Thoracic aorta (tissue), 2 donors: ENCODE measurements at places on chromosomes 12 and 14. TPM values are rescaled to one million over a fixed set of nuclear protein-coding genes. Genes with fewer than 3 reads are reported as not detected.

Gene IL26
- not detected for total RNA-seq

Gene ZCRB1
- total RNA-seq: 25.2 TPM

Gene ARHGEF25
- 77.0 TPM for total RNA-seq

Gene MAPKAPK5
- 72.2 TPM for total RNA-seq

Gene CBLN3
- 1.3 TPM for total RNA-seq

Gene DNAJC22
- total RNA-seq: 0.68 TPM

Gene KRT72
- total RNA-seq: not detected

Gene ANG
- total RNA-seq: 15.7 TPM

Gene FGF23
- not detected for total RNA-seq

Gene SEC23A
- total RNA-seq: 184 TPM

Gene SPTB
- total RNA-seq: 5.6 TPM

Gene SIX4
- total RNA-seq: 14.0 TPM

DNA sequence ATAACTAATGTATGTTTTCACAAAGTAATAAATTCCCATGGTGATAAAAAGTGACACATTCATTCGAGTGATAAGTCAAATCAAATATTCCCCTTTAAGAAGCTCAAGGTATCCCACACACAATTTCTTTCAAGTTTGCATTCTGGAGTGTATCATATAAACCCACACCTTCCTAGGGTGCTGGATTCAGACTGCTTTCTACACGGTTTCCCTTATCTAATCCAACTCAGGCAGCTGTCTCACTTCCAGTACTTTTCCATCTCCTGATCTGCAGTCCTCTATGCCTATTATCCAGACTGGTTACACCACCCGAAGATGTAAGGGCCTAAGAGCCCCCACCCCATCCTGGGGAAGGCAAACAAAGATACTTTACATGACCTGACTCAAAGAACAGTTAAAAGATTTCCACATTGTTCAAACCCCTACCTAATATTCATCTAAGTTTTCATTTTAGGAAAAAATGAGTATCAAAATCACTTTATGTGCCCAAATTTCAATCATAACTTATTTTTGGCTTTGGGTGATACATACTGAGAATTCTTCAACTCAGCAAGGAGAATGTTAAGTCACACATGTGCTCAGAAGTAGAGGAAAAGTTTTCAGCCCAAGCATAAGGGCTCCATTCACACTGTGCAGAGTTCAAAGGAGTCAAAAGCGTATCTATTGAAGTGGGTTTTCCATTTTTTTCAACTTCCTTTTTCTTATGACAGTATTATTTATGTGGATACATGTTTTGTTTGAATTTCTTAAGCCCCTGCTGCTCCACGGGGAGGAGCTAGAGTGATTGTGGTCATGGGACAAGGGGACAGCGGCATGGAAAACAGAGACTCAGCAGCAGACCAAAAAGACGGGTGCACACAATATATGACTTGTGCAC, 41.8 kb downstream of the CORO1C start:
- no peak for DNase-seq

- DNase-seq: no peak
Measured at GRCh38 chr14:64636208-64636979, 67.8 kb upstream of the PLEKHG3 start.

- DNase-seq: no peak
Measured at GRCh38 chr12:30985814-30986452, 59.4 kb downstream of the TSPAN11 start.

DNA sequence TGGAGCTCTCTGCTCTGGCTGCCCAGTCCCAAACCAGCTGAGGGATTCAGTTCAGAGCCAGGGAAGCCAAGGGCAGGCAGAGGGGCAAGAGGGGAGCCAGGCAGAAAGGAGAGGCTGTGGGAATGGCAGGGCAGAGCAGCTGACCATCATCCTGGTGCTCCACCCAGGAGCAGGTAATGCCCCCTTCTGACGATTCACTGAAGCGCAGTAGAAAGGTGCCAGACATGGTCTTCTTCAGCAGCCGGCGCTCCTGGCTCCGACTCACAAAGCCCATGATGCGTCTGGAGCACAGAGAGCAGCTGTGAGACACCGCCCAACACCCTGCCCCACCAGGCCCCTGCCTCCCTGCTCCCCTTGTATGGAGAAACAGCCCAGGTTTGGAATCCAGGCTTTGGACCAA, 8.0 kb downstream of the IL23A start:
- no peak for DNase-seq

- DNase-seq: no peak
Measured at GRCh38 chr14:22047115-22047514, 373.5 kb upstream of the OR4E1 start.

DNA sequence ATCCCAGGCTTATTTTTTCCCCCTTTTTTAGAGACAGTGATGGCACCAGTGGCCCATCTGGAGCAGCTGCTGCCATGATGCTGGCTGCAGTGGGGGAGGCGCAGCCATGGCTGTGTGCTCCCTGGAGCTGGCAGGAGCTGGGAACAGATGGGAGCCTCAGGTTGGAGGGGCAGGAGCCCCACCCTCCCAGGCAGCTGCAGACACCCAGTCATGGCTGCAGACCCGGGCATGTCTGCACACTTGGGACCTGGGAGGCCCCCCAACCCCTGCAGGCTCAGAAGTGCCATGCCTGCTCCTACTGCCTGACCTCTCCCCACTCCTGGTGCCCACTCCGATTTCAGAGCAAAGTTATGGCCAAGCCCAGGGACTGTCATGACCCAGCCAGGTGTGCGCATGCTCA, 25.1 kb downstream of the CDKL1 start:
- no peak for DNase-seq

- DNase-seq: no peak
Measured at GRCh38 chr14:74667758-74668157, 45.1 kb downstream of the AREL1 start.

- no peak for DNase-seq
Measured at GRCh38 chr12:77469578-77470333, 360.9 kb upstream of the NAV3 start.

DNA sequence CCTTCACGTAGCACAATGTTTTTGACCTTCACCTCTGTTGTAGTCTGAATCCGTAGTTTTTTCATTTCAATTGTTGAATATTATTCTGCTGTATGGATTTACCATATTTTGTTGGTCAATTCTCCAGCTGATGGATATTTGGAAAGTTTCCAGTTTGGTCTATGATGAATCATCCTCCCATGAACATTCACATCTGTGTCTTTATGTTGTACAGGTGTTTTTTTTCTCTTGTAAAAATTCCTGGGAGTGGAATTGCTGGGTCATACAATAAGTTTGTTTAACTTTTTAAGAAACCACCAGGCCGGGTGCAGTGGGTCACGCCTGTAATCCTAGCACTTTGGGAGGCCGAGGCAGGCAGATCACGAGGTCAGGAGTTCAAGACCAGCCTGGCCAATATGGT, 36.7 kb upstream of the GNG2 start:
- no peak for DNase-seq

DNA sequence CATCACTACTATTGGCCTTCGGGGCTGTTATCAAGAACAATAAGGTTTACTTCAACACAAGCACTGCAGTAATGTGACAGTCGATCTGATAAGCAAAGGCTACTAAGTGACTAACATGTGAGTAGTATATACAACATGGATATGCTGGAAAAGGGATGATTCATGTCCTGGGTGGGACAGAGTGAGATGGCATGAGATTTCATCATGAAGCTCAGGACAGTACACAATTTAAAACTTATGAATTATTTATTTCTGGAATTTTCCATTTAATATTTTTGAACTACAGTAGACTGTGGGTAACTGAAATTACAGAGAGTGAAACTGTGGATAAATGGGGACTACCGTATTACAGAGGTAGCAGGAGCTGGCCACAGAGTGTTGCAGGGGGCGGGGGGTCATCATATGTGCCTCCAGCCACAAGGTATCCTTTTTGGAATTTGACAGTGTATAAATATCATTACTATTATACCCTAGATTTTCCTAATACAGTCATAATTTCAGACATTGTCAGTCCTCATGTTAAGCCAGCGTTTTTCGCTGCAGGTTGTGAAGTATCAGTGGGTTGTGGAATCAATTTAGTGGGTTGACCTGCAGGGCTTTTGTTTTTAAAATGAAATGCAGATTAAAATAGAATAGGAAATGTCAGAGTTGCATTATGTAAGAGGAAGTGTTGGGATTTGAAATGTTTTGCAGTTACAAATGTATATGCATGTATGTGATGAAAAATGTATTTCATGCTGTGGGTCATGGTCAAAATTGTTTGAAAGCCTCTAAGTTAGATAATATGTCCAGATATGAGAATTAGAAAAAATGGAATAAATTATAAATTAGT, 148.0 kb upstream of the NUDT4 start:
- no peak for DNase-seq

- no peak for DNase-seq
Measured at GRCh38 chr12:43336962-43337555, 214.9 kb downstream of the ADAMTS20 start.

DNA sequence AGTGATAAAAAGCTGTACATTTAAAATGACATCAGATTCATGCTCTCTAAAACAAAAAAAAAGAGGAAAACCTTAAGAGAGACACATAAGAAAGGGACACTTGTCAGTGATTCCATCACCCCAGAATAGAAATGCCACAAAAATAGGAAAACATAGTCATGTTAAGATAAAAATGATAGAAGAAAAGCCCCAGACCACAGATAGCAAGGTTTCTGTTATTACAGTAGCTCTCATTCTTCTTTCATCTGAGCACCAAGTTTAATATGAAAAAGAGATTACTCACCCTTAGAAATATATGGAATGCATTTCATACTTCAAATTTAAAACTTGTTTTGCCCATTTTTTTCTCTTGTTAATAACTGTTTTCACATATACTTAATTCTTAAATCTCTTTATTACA, 217.2 kb downstream of the EGLN3 start:
- no peak for DNase-seq

GRCh38 chr14:74935360-74935680, 12.3 kb upstream of the RPS6KL1 start:
- no peak for DNase-seq

- DNase-seq: no peak
Measured at GRCh38 chr14:26527095-26527494, 70.7 kb downstream of the NOVA1 start.

GRCh38 chr12:130134563-130134915, 27.7 kb upstream of the FZD10 start:
- DNase-seq: no peak

DNA sequence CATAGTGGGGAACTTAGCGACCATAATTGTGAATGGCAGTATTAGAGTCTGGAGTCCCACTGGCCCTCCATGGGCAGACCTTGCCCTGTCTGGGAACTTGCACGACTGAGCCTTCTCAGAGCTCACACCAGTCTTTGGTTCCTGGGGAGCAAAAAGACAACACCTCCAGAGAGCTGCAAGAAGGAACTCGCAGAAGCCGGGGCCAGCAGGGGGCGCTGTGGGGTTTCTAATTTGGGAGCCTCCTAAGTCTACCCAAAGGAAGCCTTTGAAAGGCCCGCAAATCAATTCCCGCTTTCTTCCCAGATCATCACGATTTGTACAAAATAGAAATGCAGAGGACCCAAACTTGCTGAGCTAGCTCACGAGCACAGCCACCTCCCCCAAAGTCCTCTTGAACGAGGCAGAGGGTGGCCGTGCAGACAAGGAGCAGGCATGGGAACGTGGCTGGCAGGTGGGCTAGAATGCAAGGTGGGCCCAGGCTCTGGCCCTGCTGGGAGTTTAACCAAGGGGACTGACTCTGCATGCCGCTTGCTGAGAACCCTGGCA, 46.3 kb upstream of the FBXO21 start:
- DNase-seq: peak; percentile 5

DNA sequence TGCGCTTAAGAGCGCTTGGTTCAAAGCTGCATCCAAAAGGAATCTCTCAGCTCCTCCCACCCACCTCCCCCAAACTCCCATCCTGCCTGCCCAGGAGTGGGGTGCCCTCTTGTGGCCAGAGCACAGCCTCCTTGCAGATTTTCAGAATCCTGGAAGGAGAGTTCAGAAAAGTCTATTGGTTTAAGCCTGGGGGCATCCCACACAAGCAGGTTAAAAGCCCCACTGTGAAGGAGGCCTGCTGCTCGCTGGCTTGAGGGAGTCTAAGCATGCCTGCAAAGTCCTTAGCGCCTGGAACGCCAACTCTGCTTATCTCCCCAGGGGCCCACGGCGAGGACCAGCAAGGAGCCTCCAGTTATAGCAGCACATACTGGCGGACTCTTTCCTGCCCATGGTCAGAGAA, 297.1 kb downstream of the KSR2 start:
- DNase-seq: no peak

- DNase-seq: no peak
Measured at GRCh38 chr14:66746316-66747006, 238.5 kb downstream of the GPHN start.
